EL (cell line): ENCODE measurements at places on chromosomes 2 and 18.
A peak's percentile ranks its signal among the peaks of the same experiment; 100 is the strongest.

DNA sequence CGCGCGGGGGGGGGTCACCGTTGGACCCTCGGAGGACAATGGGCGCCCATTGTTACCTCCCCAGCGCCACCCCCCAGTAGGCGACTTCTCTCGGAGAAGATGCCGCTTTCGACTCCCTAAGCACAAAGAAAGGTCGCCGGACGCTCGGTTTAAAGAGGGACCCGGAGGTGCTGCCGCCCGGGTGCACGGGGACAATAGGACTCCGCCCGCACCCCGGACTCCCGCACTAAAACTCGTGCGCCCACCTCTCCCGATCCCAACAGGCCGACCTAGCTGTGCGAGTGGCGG is 318 bp upstream of the CDC42EP3 start:
- no peak for DNase-seq

DNA sequence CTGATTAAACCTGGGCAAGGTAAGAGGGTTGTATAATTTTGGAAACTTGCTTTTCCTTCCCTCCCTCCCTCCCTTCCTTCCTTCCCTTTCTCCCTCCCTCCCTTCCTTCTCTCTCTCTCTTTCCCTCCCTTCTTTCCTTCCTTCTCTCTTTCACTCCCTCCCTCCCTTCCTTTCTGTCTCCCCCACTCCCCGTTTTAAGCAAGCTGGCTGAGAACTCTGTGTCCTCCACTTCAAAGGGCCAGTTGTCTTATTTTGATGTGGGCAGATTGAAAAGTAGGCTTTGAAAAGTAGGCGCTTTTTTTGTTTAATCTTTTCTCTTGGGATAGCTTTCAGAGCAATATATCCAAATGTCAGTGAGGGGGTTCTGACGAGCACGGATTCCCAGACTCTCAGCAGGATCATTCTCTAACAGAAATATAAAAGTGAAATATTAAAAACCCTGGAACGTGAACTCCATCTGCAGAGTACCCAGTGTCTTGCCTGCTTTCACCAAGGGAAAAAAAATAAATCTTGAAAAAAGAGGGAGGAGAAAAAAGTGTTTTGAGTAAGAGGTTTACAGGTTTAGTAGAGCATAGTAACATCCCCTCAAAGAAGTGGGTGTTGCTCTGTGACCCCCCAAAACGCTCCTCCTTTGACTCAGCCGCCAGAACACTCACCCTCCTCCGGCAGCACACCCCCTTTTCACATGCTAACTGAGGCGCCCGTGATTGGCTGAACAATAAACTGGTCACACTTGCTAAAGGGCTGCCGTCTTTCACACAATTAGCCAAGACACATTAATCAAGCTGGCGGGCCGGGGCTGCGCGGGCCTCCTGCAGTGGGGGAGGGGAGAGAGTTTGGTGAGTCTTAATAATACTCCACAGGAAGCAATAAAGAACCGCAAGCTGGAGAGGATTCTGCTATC is 52.2 kb downstream of the CDK15 start:
- DNase-seq: peak; percentile 49

DNA sequence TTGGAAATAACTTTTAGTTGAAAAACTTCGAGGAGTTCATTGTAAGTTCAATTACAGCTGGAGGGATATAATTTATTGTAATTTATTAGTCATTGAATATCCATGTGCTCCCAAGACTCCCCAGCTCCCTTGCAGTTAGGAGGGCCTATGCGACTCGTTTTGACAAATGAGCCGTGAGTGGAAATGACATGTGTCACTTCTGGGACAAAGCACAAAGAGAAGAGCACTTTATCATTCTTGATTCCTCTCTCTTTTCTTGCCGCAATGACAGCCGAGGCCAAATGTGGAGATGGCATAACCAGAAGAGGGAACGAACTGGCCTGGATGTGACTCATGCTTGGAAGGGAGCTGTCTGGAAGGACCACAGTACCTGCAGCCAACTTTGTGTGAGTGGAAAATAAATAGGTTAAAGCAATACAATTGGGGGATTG is 44.2 kb upstream of the ITSN2 start:
- DNase-seq: peak; percentile 43

DNA sequence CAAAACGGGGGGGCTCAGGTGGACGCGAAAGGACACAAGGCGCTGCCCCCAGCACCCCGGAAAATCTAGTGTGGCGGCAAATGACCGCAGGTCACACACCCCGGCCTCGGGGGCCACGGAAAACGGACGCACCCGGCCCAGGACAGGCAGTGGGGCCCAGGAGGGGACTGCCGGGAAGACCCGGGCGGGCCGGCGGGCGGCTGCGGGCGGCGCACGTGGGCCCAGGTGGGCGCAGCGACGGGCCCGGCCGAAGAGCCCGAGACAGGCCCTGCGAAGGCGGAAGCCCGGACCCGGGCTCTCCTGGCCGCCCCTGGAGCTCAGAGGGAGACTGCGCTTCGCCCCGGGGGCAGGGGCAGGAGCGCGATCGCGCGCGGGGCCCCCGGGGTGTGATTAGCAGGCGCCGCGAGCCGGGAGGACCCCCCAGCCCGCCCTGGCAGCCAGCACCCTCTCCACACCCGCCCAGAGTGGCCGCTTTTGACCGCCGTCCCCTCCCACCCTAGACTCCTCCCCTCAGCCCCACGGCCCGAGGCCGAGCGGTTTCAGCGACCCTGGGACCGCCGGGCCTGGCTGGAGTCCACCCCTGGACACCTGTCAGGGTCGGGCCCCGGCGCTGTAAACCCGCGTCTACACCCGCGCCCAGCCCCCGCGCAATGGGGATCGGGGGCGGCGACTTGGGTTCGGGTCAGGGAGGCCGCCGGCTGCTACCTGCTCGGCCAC is 773 bp downstream of the MBP start:
- peak; percentile 41 for DNase-seq
